ENCODE measurements at places on chromosomes 12 and 14. TPM values are rescaled to one million over a fixed set of nuclear protein-coding genes. Genes with fewer than 3 reads are reported as not detected.

Gene CCDC177
- polyA plus RNA-seq, result 0.10 TPM

Gene NPFF
- polyA plus RNA-seq, result 0.70 TPM

Gene TTC9
- polyA plus RNA-seq, result 3.5 TPM

Gene GDF3
- polyA plus RNA-seq, result not detected

Gene PMEL
- 3.6 TPM for polyA plus RNA-seq

Gene EPYC
- not detected for polyA plus RNA-seq

Gene ACSM4
- not detected for polyA plus RNA-seq

- no peak for DNase-seq
Observed at GRCh38 chr12:108850854-108851573, 6.4 kb downstream of the SSH1 start.

DNA sequence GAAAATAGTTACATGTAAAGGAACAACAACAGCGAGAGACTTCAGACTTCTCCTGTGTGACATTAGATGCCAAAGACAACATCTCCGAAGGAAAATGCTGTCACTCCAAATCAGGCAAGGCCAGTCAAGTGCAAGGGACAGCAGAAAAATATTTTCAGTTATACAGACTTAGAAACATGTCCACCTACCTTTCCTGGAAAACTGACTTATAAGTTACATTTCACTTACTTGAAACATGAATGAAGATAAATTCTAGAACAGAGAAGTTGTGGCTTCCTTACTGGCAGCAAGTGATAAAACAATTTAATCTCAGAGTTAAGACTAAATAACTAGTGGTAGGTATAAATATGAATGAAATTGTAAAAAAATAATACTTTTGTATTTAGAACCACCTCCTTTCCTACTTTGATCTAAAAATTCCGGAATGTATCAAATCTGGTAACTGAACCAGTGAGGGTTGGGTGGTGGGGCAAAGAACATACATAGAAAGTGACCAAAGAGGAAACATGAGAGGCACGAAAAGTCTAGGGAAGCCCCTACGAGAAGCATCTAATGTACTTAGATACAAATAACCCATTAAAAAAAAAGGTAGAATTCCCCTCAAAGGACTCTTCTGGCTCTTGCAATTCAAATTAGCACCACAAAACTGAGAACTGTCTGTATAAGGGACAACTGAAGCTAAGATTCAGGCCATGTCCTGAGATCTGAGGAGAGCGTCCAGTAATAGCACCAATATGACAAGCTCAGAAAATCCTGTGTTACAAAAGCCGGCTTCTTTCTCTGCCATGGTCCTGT is 21.2 kb downstream of the MTHFD1 start:
- DNase-seq, result no peak

DNA sequence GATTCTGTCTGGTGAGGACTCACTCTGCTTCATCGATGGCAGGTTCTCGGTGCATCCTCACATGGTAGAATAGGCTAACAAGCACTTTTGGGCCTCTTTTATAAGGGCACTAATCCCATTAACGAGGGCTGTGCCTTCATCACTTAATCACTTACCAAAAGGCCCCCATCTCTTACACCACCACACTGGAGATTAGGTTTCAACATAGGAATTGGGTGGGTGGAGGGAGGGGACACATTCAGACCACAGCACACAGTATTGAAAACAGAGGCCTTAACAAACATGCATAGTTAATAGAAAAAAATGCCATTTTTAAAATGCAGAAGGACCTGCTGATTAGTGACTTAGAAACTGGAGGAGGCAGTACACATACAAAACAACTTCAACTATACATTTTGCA is 61.6 kb downstream of the SPPL3 start:
- DNase-seq, result no peak

DNA sequence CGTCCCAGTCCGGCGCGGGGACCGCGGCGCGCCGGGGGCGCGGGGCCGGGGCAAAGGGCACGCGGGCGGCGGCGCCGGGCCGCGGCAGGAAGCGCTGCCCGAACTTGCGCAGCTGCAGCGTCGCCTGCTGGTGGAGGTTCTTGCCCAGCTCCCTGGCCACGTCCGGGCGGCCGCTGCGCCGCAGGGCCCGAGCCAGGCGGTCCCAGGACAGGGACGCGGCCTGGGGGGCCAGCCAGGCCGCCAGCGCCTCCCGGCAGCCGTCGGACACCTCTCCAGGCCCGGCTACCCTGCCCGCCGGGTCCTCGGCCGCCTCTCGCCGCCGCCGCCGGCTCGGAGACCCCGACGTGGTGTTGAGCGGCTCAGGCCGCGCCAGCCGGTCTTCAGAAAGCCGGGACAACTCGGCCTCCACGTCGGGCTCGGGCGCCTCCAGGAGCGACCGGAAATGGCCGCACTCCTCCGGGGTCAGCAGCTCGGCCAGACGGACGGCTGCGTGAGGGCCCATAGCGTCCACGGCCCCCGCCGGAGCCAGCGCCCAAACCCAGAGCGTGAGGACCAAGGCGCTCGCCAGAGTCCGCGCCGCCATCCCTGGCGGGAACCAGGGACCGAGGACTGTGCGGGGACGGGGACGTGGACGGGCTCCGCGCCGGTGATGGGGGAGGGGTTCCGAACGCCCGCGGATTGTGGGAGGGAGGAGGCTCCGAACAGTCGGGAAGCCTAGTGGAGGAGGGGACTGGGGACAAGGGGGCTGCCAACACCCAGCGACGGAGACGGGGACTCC is 34.0 kb downstream of the FIGNL2 start:
- peak; percentile 65 for DNase-seq

DNA sequence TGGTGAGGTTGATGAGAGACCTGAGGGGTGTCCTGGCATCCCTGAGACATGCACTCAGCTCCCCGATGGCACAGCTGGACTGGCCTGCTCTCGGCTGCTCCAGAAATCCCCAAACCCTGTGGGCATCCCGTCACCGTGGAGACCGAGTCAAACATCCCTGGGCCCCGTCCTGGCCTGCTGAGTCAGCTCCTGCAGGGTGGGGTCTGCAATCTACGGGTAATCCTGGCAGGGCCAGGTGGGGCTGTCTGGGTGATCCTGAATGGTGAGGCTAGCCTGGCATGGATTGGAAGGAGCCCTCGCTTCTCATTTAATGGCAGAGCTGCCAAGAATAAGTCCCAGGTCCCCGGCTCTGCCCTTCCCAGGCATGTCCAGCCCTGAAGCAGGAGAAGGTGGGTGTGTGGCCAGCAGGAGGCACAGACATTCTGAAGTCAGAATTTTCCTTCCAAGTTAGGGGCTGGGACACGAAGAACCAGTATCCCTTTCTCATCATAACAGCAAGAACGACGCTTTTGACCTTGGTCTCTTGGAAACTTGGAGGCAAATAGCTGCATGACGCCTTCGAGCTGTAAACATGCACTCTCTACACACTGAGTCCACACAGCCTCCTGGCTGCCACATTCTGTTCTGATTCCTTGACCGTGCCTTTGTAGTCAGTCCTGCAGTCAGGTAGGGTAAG is 17.7 kb upstream of the SERPINA4 start:
- no peak for DNase-seq

GRCh38 chr12:89846473-89847055 is 137.9 kb upstream of the ATP2B1 start:
- no peak for DNase-seq

DNA sequence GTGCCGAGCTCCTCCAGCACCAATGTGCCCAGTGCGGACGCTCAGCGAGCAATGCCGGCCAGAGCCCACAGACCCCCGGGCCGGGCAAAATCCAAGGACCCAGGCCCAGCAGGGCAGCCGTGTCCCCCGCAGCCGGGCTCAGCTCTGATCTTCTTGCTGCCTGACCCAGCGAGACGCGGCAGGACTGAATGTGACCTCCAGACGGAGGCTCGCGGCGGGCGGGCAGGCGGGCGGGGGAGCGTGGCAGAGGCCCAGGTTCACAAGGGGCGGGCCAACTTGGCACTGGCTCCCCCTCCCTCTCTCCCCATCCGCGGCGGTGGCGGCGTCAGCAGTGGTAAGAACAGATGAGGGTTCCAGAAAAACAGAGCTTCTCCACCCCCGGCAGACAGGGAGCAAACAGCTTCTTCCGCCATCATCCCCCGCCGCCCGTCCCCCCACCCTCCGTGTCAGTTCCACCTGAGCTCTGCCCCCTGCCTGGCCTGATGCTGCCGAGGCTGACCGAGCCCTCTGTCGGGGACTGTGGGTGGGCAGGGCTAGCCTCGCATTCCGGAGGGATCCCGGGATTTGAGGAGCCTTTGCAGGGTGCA is 94.3 kb downstream of the RFLNA start:
- no peak for DNase-seq

DNA sequence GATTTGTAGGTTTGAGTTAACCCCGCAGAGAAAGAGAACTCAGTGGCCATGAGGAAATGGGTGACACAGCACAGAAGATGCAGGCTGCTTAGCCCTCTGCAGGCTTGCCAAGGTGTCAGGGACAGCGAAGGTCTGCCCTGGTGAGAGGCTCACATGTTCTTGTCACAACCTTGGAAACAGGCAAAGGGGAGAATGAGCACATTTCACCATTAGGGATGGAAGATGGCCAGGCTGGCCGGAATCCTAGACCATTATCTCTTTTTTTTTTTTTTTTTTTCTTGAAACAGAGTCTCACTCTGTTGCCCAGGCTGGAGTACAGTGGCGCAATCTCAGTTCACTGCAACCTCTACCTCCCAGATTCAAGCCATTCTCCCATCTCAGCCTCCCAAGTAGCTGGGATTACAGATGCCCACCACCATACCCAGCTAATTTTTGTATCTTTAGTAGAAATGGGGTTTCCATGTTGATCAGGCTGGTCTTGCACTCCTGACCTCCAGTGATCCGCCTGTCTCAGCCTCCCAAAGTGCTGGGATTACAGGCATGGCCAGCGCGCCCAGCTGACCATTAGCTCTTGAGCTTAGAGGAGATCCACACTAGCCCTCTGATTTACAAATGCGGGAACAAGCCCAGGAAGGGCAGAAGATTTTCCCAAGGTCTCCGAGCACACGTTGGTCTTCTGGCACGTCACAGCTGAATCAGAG is 34.6 kb downstream of the LTBP2 start:
- DNase-seq, result no peak

GRCh38 chr12:78981-79380 is 12.4 kb downstream of the IQSEC3 start:
- no peak for DNase-seq

DNA sequence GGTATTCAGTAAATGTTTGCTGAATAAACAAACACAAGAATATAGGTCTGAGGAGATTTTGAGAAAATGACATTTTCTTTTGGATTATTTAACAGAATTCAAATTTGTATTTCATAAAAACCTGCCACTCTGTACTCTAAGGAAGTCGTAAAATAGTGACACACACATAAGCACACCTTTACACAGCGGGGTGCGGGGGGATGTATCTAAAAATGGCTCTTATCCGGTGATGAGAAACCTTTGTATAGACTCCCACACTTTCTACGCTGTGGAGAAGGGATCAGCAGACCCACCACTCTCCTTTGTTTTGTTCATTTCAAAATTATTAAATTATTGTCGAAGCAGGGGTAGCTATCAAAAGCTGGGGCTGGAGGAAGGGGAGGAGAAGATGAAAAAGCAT is 58.0 kb downstream of the PEBP1 start:
- DNase-seq, result no peak

GRCh38 chr14:22556021-22556989 is 32.7 kb downstream of the DAD1 start:
- DNase-seq, result no peak

- DNase-seq, result no peak
Observed at GRCh38 chr14:94374749-94375260, 13.6 kb downstream of the SERPINA1 start.

DNA sequence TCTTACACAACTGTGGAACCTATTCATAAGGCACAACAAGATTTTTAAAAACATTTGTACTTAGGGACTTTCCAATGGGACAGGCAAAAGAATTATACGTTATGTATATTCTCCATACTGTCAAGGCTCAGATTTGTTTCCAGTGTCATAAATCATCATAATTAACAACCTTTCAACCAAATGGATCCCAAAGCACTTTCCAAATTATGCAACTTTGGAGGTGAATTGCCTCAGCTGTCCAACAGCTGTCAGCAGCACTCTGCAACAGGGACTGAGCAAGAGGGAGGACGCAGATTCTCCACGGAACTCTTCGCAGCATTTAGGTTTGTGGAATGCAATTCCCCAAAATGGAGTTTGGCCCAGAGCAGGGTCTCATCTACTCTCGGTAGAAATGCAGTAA is 186.6 kb downstream of the PAX9 start:
- no peak for DNase-seq

DNA sequence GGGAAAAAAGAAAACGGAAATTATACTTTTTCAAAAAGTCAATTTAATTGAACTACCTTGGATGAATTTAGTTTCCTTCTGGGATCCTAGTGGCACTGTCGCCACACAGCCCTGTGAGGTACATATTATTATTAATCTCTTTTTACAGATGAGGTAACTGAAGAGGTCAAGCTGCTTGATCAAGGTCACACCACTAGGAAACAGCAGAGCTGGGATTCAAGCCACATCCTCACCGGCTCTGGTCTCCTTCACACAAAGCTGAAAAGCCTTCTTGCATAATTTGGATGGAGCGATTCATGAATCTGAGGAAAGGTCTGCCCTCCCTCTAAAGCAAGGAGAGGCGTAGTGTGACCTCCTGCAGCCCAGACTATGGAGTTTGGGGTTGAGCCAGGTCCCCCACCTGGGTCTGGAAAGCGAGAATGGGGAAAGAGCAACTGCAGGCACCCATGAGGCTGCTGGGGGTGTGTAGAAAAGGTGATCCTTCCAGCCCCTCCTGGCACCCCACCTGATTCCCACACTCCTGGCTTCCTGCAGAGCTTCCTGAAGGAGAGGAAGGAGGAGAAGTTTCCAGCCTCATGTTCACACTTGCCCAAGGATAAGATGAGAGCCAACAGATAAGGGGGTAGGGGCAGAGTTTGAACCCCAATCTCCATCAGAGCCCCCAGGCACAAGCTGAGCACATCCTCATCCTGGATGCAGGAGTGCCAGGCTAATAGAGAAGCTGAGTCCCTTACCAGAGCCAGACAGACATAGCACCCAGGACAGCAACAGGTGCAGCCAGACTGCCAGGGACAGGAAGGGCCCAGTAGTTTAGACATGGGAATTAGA is 3.9 kb upstream of the KRT79 start:
- no peak for DNase-seq
